ENCODE measurements at places on chromosomes 7 and 10. TPM values are rescaled to one million over a fixed set of nuclear protein-coding genes. Genes with fewer than 3 reads are reported as not detected.

GRCh38 chr10:128570319-128570995 is 444.2 kb upstream of the MKI67 start:
- H3K4me3 ChIP-seq: no peak overlapping the region
- DNase-seq: no peak
- no peaks in the 10 kb centered on the region for H3K36me3 ChIP-seq
- H3K27ac ChIP-seq: no peak overlapping the region
- H3K4me1 ChIP-seq: no peaks in the 10 kb centered on the region

DNA sequence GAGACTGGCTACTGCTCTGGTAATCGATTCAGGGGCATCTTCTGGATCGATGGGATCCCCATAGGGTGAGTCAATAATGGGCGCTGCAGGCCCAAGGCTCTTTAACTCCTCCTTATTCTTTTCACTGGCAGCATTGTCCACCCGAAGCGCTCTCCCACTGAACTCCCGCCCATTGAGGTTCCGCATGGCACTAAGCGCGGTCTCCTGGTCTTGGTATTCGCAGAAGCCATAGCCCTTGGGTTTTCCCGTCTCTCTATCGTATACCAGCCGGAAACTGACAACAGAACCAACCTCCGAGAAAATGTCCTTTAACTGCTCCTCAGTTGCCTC is 285 bp downstream of the CSTF2T start:
- no peaks in the 10 kb centered on the region for H3K27me3 ChIP-seq
- H3K4me1 ChIP-seq: peaks cover 18% of the 10 kb centered on the region
- H3K36me3 ChIP-seq: peaks cover 2% of the 10 kb centered on the region
- peak overlapping the region; percentile 97 for H3K27ac ChIP-seq
- DNase-seq: no peak

DNA sequence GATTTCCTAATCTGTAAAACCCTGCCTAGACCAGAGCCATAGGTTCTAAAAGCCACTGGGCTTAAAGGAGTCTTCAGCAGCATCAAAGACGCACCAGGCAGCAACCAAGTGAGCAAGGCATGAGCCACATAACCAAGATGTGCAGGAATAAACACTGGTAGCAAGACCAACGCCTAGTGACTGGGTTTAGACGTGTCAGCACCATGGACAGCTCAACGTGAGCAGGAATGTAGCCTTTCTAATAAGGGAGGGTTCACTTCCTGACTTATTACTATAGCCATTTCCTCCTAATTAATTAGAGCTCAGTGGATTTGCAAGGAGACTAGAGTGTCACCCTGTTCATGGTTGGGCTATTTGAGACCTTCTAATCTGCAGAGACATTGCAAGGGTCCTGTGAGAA is 223.7 kb downstream of the LHFPL3 start:
- no peak overlapping the region for H3K27ac ChIP-seq
- H3K27me3 ChIP-seq: no peaks in the 10 kb centered on the region

- no peak overlapping the region for H3K27ac ChIP-seq
- no peak for DNase-seq
- no peaks in the 10 kb centered on the region for H3K27me3 ChIP-seq
- H3K4me3 ChIP-seq: no peak overlapping the region
Measured at GRCh38 chr7:128434413-128435326, 21.0 kb upstream of the HILPDA start.

- no peaks in the 10 kb centered on the region for H3K4me1 ChIP-seq
- no peaks in the 10 kb centered on the region for H3K36me3 ChIP-seq
- H3K27me3 ChIP-seq: peaks cover 19% of the 10 kb centered on the region
- H3K4me3 ChIP-seq: no peak overlapping the region
Measured at GRCh38 chr10:70774810-70775678, 10.1 kb downstream of the TBATA start.

DNA sequence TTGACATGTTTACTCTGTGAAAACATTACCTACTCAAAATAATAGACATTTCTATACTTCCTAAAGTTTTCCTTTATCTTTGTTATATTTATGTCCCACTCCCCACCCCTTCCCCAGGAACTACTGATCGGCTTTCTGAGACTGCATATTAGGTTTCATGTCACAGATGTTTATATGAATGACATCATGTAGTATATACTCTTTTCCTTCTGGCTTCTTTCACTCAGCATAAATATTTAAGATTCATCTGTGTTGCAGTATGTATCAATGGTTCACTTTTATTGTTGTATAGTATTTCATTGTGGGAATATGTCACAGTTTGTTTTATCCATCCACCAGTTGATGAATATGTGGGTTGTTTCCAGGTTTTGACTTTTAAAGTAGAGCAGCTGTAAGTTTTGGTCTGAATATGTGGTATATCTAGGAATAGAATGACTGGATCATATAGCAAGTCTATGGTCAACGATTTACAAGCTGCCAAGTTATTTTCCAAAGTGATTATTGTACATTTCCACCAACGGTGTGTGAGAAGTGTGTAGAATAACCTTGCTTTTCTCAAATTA is 73.8 kb upstream of the CAV2 start:
- DNase-seq: no peak
- H3K4me1 ChIP-seq: peaks cover 22% of the 10 kb centered on the region
- H3K27me3 ChIP-seq: no peaks in the 10 kb centered on the region
- no peak overlapping the region for H3K27ac ChIP-seq

DNA sequence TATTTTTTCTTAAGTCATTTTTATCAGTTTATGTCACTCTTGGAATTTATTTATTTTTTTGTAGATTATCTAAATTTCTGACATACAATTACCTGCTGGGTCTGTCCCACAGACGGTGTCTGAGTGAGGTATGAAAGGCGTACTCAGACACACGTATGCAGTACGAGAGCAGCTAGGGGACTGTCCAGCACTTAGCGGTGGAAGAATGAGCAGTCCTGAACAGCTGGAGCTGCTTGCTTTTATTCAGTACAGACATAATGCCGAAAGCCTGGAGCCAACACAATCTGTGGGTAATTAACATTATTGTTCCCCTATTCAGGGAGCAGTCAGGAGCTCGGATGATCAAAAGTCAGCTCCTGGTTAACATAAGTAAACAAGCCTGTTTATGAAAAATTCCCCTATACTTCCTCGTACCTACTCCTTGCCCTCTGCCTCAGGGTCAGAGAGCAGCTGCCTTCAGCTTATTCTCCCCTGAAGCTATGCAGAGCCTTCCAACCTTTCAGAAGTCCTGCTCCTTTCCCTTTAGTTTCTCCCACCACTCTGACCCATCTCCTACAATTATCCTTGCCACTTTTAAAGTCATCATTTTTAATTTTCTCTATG is 488.0 kb upstream of the POM121L12 start:
- H3K27ac ChIP-seq: no peak overlapping the region
- no peak for DNase-seq
- H3K36me3 ChIP-seq: no peaks in the 10 kb centered on the region
- H3K4me1 ChIP-seq: no peaks in the 10 kb centered on the region

DNA sequence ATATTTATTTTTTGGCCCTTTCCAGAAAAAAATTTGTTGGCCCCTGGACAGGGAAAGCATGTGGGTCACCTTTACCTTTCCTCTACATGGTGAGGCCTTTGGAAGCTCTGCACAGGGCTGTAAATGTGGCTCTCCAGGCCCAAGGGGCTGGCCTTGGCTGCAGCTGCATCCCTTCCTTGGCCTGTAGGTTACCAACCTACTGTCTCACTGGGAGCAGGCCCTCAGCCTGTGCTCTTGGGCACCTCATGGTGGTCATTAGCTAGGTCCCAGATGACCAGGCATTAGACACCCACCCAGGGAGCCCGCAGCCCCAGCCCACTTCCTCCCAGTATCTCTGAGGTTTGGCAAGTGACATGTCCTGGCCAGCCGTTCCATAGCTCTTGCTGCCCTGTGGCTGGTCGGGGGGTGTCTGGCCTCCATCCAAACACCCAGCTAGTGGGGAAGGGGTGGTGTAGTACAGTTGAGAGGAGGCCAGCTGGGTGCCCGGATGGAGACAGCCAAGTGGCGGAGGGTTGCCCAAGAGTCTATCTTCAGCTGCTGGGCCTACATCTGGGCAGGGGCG is 7.1 kb upstream of the CPA5 start:
- H3K27ac ChIP-seq: no peak overlapping the region
- H3K36me3 ChIP-seq: no peaks in the 10 kb centered on the region
- H3K4me3 ChIP-seq: no peak overlapping the region
- no peak for DNase-seq
- no peaks in the 10 kb centered on the region for H3K27me3 ChIP-seq

- H3K4me3 ChIP-seq: no peak overlapping the region
- no peak for DNase-seq
- H3K27me3 ChIP-seq: peaks cover 8% of the 10 kb centered on the region
Measured at GRCh38 chr10:116879817-116880216, 30.5 kb downstream of the ENO4 start.

- H3K4me3 ChIP-seq: no peak overlapping the region
- peaks cover 7% of the 10 kb centered on the region for H3K36me3 ChIP-seq
- DNase-seq: no peak
- peaks cover 14% of the 10 kb centered on the region for H3K4me1 ChIP-seq
- no peaks in the 10 kb centered on the region for H3K27me3 ChIP-seq
Measured at GRCh38 chr10:29681676-29682448, 47.1 kb upstream of the SVIL start.

GRCh38 chr10:36783400-36783799 is 342.0 kb upstream of the ANKRD30A start:
- H3K4me3 ChIP-seq: no peak overlapping the region
- no peaks in the 10 kb centered on the region for H3K4me1 ChIP-seq
- H3K27ac ChIP-seq: no peak overlapping the region
- no peaks in the 10 kb centered on the region for H3K27me3 ChIP-seq

DNA sequence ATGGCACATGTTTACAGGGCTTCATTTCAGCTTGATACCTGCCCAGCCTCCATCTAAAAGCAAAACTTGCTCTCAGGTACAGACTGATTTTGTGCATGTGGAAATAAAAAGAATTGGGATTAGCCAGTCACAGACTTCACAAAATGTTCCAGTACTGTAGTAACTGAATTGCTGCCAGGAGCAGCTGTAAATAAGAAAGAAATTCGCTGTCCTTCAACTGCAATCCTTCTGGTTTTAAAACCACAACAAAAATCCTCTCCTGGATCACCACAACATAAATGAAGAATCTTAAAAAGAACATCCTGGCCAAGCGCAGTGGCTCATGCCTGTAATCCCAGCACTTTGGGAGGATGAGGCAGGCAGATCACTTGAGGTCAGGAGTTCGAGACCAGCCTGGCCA is 3.9 kb upstream of the MIOS start:
- no peak for DNase-seq
- H3K4me1 ChIP-seq: peaks cover 30% of the 10 kb centered on the region
- H3K36me3 ChIP-seq: peaks cover 1% of the 10 kb centered on the region

GRCh38 chr10:104028146-104028545 is 57.5 kb downstream of the COL17A1 start:
- no peak overlapping the region for H3K27ac ChIP-seq
- H3K4me3 ChIP-seq: no peak overlapping the region
- DNase-seq: no peak
- no peaks in the 10 kb centered on the region for H3K4me1 ChIP-seq
- no peaks in the 10 kb centered on the region for H3K27me3 ChIP-seq

- H3K27ac ChIP-seq: no peak overlapping the region
- no peaks in the 10 kb centered on the region for H3K4me1 ChIP-seq
- no peak for DNase-seq
- H3K27me3 ChIP-seq: no peaks in the 10 kb centered on the region
- no peaks in the 10 kb centered on the region for H3K36me3 ChIP-seq
Measured at GRCh38 chr10:51020200-51020599, 54.1 kb upstream of the PRKG1 start.

- DNase-seq: no peak
- no peaks in the 10 kb centered on the region for H3K36me3 ChIP-seq
- H3K4me3 ChIP-seq: no peak overlapping the region
- H3K27ac ChIP-seq: no peak overlapping the region
- peaks cover 10% of the 10 kb centered on the region for H3K27me3 ChIP-seq
- no peaks in the 10 kb centered on the region for H3K4me1 ChIP-seq
Measured at GRCh38 chr10:48636231-48636630, 31.4 kb upstream of the ARHGAP22 start.

- no peak overlapping the region for H3K4me3 ChIP-seq
- H3K4me1 ChIP-seq: peaks cover 4% of the 10 kb centered on the region
- H3K27me3 ChIP-seq: no peaks in the 10 kb centered on the region
Measured at GRCh38 chr7:31874631-31875386, 187.8 kb downstream of the PPP1R17 start.

- no peaks in the 10 kb centered on the region for H3K4me1 ChIP-seq
- H3K36me3 ChIP-seq: no peaks in the 10 kb centered on the region
- peaks cover 29% of the 10 kb centered on the region for H3K27me3 ChIP-seq
- DNase-seq: no peak
- no peak overlapping the region for H3K27ac ChIP-seq
Measured at GRCh38 chr10:97138846-97139245, 46.9 kb downstream of the SLIT1 start.

- no peak overlapping the region for H3K27ac ChIP-seq
- no peaks in the 10 kb centered on the region for H3K36me3 ChIP-seq
- no peak for DNase-seq
Measured at GRCh38 chr7:155995183-155995612, 182.9 kb upstream of the SHH start.

- no peak overlapping the region for H3K27ac ChIP-seq
- H3K4me3 ChIP-seq: no peak overlapping the region
- DNase-seq: no peak
- H3K36me3 ChIP-seq: no peaks in the 10 kb centered on the region
- H3K4me1 ChIP-seq: no peaks in the 10 kb centered on the region
Measured at GRCh38 chr10:1378473-1378872, 322.3 kb downstream of the WDR37 start.

GRCh38 chr7:113880559-113880958 is 38.2 kb downstream of the PPP1R3A start:
- no peak overlapping the region for H3K4me3 ChIP-seq
- DNase-seq: no peak
- no peaks in the 10 kb centered on the region for H3K27me3 ChIP-seq
- no peaks in the 10 kb centered on the region for H3K4me1 ChIP-seq

GRCh38 chr7:115679976-115680375 is 350.6 kb downstream of the TFEC start:
- no peaks in the 10 kb centered on the region for H3K36me3 ChIP-seq
- DNase-seq: no peak
- H3K4me1 ChIP-seq: no peaks in the 10 kb centered on the region
- H3K4me3 ChIP-seq: no peak overlapping the region

ZYX gene
- 22.5 TPM for polyA plus RNA-seq

GNG11 gene
- 0.23 TPM for polyA plus RNA-seq

IGF2BP3 gene
- 18.9 TPM for polyA plus RNA-seq

FGF8 gene
- not detected for polyA plus RNA-seq

AKR1D1 gene
- polyA plus RNA-seq: not detected

SLC39A12 gene
- 0.03 TPM for polyA plus RNA-seq

RSPH10B2 gene
- polyA plus RNA-seq: 0.01 TPM

CYP3A4 gene
- polyA plus RNA-seq: not detected

CDH23 gene
- 0.01 TPM for polyA plus RNA-seq

CFAP43 gene
- polyA plus RNA-seq: 0.20 TPM

PON1 gene
- not detected for polyA plus RNA-seq

Measured in keratinocyte (primary cell).